ENCODE measurements at places on chromosomes 12 and 14.

GRCh38 chr12:121713257-121713777 lies 765 bp downstream of the TMEM120B start:
- no peak for DNase-seq

GRCh38 chr14:85974602-85975001 lies 444.7 kb downstream of the FLRT2 start:
- no peak for DNase-seq

DNA sequence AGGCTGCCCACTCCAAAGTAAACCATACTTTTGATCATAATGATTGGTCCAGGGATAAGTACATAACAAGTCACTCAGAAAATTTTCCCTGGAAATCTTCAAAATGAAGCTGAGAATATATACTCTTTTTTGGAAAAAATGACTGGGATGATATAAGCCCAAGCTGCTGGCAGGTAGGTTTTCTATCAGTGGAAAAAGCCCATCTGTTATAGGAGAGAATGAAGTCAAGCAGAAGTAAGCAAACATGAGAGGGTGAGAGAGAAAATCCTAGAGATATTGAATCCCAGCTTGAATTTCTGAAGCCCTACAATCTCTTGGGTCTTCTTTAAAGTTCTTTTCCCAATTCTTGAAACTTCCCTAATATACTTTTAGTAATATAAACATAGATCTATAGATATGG lies 37.3 kb upstream of the ZDHHC17 start:
- DNase-seq: no peak

DNA sequence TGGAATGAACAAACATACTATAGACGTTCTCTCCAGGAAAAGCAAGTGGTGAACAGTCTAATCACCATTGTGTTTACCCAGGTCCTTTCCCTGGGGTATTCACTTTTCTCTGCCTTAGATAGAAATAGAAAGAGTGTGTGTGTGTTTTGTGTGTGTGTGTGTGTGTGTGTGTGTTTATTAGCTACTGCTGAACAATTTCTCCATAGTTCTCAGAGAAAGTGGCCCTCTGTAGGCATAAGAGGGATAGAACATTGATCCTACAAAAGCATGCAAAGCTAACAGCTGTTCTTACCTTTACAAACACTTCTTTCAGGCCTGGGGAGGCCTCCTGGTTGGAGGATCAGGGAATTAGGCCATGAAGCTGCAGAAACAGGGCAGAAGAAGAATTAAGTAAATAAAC lies 665.7 kb upstream of the TBX3 start:
- no peak for DNase-seq

- DNase-seq: no peak
Measured at GRCh38 chr14:26741711-26742212, 143.9 kb upstream of the NOVA1 start.

DNA sequence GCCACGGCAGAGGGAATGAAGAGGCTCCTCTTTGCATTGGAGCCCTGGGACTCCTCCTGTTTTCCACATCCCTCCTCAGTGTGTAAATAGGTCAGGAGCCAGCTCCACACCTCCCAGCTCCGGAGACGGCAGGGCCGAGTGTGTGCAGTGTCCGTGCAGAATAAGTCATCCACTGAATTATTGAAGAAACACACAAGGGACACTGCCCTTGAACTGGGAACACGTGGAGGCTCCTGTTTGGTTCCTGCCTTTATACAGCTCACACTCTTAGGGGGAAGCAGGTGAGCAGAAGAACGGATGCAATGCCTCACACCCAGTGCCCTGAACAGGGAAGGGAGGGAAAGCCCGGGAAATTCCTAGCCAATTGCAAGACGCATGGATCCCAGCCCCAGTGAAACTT lies 10.4 kb upstream of the FZD10 start:
- no peak for DNase-seq

GRCh38 chr12:124524231-124524925 lies 43.0 kb downstream of the NCOR2 start:
- DNase-seq: no peak

GRCh38 chr14:68306934-68307789 lies 485.7 kb downstream of the ZFP36L1 start:
- DNase-seq: no peak

DNA sequence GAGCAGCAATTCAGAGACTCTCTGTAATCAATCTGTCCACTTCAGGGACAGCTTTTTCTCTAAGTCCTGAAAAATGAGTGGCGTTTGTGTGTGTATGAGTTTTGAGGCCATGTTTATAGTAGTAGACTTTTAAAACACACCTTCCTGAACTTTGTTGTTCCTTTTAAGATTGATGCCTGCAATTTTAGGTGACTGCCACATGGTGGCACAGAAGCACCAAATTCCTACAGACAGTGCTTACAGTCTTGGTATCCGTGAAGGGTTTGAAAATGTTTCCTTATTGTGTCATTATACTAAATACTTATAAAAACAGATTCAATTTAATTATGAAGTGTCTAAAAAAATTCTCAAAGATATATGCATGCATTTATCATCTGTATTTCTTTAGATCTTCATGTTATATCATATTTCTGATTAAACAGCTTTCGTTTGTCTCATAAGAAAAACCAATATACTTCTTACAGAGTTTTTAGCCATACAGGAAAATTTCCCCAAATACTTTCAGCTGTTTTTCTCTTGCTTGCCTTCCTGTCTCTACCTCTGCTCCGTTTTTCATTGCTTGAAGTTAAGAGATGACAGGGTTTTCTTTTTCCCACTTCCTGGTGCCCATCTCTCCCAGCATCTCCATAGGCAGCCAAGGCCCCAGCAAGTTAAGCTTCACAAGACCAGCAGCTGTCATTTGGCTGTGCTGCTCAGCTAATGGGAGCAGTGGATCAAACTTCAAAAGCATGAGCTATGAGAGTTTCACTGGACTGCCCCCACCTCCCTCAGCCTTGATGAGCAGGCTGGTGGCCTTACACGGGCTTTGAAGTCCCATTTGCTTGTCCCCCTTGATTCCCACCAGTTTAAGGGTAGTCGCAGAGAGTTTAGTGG lies 259.6 kb downstream of the AKAP6 start:
- DNase-seq: peak; percentile 26

- DNase-seq: no peak
Measured at GRCh38 chr14:45112896-45113781, 21.1 kb downstream of the FKBP3 start.

DNA sequence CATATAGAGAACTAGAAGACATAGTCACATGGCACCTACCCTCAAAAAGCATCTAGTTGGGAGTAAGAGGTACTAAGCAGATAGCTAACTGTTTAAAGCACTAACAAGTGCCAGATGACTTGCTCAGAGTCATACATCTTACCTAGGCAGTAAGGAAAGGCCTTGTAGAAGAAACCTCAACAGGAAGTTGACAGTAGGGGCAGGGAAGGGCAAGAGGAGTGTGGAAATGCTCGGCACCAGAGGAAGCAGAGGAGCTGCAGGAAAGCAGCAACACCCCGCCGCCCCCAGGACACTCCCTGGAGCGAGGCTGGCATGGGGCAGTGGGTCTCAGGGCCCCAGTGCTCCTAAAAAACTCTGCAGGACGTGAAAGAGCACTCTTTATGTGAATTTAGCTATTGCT lies 92.9 kb downstream of the PPP2R5C start:
- DNase-seq: no peak

GRCh38 chr12:106248846-106249371 lies 1.1 kb upstream of the CKAP4 start:
- no peak for DNase-seq

- DNase-seq: no peak
Measured at GRCh38 chr14:39267608-39268005, 33.9 kb downstream of the MIA2 start.

DNA sequence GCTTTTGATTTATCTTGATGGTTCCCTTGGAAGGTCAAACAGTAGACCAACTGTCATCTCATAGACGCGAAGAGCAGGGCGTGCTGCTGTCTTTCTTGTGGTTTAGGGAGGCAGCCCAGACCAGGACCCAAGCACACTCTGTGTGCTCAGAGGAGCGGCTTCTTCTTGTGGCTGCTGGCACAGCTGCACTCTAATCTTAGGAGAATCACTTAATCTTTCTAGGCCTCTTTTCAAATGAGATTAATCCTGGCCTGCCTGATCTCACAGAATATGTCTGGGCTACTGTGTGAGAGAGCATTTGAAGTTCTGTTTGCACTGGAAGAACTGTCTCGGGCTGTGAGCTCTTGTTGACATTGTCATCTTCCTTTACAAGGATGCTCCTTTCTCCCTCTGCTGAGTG lies 60.0 kb upstream of the TRAF3 start:
- DNase-seq: no peak

DNA sequence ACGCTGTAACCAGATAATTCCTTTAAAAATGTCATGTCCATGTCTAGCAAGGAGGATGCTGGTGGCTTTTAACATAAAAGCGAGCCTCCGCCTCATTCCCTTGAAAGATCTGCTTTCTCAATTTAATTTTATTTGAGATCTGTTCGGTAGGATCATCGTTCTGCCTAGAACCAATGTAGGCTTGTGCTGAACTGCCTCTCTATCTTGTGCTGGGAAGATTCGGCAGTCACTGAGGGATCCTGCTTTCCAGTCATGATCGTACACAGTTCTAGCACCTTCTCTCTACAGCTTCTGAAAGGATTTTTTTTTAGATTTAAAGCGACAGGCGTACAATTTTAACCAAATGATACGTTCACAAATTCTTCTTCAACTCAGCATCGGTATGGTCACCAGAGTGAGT lies 54.3 kb downstream of the PEBP1 start:
- DNase-seq: peak; percentile 12

- no peak for DNase-seq
Measured at GRCh38 chr12:110001596-110001995, 2.4 kb downstream of the ANKRD13A start.

DNA sequence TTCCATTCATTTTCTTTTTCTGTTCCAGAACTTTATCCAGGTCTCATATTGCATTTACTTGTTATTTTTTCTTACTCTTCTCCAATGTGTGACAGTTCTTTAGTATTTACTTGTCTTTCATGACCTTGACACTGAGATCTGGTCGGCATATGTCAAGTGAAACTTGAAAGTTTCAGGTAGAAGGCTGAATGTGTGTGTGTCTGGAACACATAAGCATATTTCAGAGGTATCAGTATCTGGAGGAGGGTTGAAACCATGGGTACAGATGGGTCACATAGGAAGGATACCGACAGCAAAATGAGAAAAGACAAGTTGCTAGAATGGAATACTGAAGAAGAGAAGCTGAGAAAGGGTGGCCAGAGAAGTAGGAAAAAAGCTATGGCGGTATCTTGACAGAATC lies 22.5 kb upstream of the PTGDR start:
- no peak for DNase-seq

- no peak for DNase-seq
Measured at GRCh38 chr12:106522708-106523107, 60.1 kb upstream of the RFX4 start.

GRCh38 chr12:62519043-62519442 lies 52.4 kb downstream of the MON2 start:
- DNase-seq: no peak

DNA sequence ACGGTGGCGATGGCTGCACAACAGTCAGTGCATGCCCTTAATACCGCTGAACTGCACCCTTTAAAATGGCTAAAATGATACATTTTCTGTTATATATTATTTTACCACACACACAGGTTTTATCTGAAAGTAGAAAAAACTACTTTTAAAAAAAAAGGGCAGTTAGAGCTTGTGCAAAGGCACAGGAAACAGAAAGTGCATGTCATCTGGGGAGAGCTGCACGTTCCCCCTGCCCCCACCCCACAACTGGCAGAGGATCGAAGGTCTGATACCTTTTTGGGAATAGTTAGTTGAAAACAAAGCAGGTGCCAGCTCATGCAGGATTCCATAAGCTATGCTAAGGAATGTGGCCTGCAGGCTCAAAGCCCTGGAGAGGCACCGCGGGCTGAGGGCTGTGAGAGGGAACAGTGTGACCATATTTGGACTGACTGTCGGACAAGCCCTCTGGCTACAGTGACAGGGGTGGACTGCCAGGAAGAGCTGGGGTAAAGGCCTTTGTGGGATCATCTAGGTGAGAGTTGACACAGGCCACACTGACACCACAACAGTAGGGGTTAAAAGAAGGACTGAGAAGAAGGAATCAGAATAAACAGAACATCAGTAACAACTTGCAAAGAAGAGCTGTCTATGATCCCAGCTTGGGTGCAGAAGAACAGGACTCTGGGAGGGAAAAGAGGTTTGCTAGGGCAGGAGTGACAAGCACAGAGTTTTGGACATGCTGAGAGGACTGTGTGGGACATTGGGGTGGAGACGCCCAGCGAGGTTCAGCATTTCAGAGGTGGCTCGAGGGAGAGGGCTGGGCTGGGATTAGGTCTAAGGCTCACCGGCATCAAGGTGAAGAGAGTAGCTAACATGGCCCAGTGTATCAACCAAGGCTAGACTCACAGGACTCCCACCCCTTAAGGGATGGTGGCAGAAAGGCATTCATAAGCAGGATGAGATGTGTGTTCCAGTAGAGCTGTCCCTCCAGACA lies 54.6 kb downstream of the ACTN1 start:
- DNase-seq: no peak

GRCh38 chr12:19945559-19946435 lies 422.5 kb upstream of the PDE3A start:
- DNase-seq: no peak

- no peak for DNase-seq
Measured at GRCh38 chr14:62722406-62722805, 322.9 kb downstream of the KCNH5 start.

DNA sequence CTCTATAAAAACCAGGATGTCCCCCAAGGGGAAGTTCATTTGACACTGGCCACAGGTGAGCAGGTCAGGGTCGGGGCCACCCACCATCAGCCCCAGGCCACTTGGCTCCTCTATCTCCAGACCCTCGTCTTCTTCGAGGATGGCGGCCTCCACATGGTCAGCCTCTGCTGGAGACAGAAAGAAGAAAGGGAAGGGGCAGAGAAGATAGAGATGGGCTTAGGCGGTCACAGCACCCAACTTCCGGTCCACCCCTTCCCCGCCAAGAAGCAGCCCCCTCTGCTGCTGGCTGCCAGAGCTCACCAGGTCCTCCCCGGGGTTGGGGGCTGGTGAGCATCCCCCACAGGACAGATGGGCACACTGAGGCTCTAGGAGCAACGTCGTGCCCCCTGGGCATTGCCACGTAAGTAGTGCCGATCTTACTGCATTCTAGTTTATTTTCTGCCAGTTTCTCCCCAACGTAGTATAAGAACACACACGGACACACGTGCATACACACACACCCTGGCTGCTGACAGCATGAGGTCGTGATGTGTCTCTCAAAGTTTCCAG lies 14.2 kb downstream of the BCL11B start:
- no peak for DNase-seq

GRCh38 chr12:72390146-72390545 lies 118.0 kb downstream of the TRHDE start:
- DNase-seq: no peak

DNA sequence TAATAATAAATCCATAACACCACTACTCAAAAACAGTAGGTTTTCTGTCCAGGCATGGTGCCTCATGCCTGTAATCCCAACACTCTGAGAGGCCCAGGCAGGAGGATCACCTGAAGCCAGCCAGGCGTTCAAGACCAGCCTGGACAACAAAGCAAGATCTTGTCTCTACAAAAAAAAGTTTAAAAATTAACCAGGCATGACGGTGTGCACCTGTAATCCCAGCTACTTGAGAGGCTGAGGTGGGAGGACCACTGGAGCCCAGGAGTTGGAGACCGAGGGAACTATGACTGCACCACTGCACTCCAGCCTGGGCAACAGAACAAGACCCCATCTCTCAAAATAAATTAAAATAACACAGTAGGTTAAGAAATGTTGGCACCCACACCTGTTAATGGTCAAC lies 44.5 kb upstream of the AP4S1 start:
- no peak for DNase-seq

Data from neural crest cell (in vitro differentiated cells).